ENCODE measurements at places on chromosomes 7 and 10.

DNA sequence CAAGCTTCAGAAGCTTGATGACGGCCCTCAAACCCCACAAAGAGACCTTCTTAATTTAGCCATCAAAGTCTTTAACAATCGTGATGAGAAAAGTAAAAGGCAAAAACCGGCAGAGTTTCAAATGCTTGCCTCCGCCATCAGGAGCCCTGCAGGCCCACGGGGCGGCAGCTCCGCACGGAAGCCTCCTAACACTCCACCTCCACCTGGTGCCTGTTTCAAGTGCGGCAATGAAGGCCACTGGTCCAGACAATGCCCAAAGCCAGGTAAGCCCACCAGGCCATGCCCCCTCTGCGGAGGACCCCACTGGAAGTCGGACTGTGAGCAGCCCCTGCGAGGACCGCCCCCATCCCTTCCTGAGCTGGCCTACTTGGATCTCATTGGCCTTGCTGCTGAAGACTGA is 43.6 kb downstream of the CBX3 start:
- DNase-seq: no peak

GRCh38 chr10:112666094-112666493 is 219.1 kb downstream of the VTI1A start:
- DNase-seq: no peak

GRCh38 chr10:122490786-122491680 is 29.7 kb downstream of the HTRA1 start:
- DNase-seq: no peak

DNA sequence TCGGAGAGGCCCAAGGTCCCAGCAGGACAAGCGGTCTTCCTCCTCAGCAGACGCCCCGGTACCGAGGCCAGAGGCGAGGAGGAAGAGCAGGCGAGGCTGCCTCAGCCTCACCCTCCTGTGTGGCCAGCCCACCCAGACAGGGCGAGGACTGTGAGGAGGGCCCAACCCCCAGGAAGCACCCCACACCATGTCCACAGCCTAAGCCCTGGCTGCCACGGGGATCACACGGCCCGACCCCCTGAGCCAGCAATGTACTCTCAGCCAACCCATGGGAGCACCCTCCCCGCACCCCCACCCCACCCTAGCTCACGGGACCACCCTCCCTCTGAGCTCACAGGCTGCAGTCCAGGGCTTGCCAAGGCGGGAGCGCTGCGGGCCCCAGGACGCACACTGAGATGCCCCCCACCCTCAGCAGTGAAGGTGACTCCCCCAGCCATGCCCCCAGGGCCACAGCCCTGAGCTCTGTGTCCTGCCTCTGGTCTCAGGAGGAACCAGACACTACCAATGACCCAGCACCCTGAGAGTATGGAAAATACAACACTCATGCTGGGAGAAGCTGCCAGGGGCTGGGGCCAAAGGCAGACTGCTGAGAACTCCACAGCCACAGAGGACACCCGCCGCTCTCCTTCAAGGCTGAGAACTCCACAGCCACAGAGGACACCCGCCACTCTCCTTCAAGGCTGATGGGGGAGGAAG is 93.6 kb downstream of the MAD1L1 start:
- DNase-seq: no peak

- DNase-seq: no peak
Measured at GRCh38 chr10:95742485-95742884, 13.5 kb upstream of the ENTPD1 start.

DNA sequence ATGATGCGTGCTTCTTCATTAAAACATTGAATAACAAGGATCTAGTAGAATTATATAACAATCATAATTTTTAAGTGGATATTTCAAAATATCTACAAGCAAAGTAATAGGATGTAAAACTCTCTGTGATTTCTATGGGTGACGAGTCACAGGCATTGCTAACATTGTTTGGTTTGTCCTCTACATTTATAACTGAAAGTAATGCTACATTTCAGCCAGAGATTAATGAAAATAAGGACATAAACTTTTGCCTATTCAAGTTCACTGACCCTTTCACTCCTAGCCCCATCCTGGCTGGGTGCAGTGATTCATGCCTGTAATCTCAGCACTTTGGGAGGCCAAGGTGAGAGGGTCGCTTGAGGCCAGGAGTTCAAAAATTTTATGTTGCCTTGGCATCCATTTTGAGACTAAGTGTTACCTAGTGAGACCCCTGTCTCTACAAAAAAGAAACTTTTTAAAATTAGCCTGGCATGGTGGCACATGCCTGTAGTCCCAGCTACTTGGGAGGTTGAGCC is 38.4 kb upstream of the HSPA12A start:
- no peak for DNase-seq
